Memory B cell (primary cell): ENCODE measurements at places on chromosomes 5 and 9.

- DNase-seq: no peak
Observed at GRCh38 chr9:36337865-36338264, 62.2 kb downstream of the RNF38 start.

- no peak for DNase-seq
Observed at GRCh38 chr9:136603216-136603615, 57.4 kb upstream of the NOTCH1 start.

- DNase-seq: no peak
Observed at GRCh38 chr9:103789686-103790085, 304.4 kb upstream of the SMC2 start.

DNA sequence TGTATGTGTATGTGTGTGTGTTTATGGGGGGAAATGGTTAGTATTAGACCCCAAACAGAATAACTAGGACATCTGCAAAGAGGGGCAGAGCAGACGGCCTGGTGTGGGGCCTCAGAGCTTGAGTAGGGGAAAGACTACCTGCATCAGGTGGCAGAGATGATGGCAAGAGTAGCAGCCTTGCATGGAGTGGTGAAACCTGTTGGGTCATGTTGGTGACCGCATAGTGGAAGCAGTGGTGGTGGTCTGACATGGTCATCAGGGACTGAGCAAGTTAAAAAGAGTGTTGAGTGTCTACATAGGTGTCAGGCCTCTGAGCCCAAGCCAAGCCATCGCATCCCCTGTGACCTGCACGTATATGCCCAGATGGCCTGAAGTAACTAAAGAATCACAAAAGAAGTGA, 153.2 kb downstream of the FGF10 start:
- DNase-seq: no peak

- DNase-seq: no peak
Observed at GRCh38 chr5:138978581-138978980, 103.4 kb upstream of the LRRTM2 start.
